Frontal cortex (tissue), 4 donors: ENCODE measurements at places on chromosomes 7 and 10. TPM values are rescaled to one million over a fixed set of nuclear protein-coding genes. Genes with fewer than 3 reads are reported as not detected.
A peak's percentile ranks its signal among the peaks of the same experiment; 100 is the strongest.

- no peak for DNase-seq
These were observed 67.8 kb downstream of the GSAP start for GRCh38 chr7:77348371-77348813.

GRCh38 chr10:15378569-15378968 is 7.5 kb upstream of the FAM171A1 start:
- no peak for DNase-seq

- no peak for DNase-seq
These were observed 720 bp downstream of the SNCG start for GRCh38 chr10:86958901-86959736.

- no peak for DNase-seq
These were observed 1.1 kb upstream of the RABGEF1 start for GRCh38 chr7:66739477-66739876.

DNA sequence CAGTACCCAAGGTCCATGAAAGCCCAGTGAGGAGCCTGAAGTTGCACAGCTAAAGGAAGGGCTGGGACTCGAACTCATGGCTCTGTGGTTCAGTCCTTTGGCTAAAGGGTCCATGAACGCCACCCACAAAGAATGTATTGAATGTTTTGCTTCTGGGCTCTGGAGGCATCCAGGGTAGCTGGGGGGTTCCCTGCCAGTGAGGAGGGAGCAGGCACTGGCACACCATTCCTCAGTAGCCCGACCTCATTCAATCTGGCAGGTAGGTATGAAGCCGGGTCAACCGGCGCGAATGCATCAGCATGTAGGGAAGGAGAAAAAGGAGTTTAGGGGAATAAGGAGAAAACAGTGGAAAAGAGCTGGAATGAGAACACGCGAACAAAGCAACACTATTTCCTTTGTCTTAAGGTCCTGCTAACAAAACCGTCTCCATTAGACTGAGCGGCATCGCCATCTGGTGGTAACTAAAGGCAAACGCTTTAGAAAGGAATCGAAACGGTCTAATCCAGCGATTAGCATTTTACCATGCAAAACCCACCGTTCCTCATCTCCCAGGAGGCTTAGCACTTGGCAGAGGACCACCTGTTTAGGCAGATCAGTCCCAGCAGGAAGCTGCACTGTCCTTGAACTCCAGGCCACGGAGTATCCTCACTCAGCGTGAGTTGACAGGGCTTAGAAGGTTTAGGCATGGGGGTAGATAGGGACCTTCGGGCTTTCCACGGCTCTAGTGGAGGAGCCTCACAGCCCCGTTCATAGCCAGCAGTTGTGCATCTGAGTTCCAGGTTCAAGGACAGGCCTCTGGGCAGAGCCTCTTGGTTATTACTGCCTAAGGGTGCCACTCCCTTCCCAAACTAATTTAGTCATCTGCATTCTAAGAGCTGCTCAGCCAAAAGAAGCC is 122.8 kb downstream of the UBE2H start:
- DNase-seq = peak; percentile 47

- no peak for DNase-seq
These were observed 34.8 kb downstream of the VOPP1 start for GRCh38 chr7:55537458-55537990.

GRCh38 chr7:13333371-13333770 is 645.9 kb downstream of the ARL4A start:
- DNase-seq = no peak

GRCh38 chr7:82594665-82595064 is 151.1 kb upstream of the CACNA2D1 start:
- no peak for DNase-seq

DNA sequence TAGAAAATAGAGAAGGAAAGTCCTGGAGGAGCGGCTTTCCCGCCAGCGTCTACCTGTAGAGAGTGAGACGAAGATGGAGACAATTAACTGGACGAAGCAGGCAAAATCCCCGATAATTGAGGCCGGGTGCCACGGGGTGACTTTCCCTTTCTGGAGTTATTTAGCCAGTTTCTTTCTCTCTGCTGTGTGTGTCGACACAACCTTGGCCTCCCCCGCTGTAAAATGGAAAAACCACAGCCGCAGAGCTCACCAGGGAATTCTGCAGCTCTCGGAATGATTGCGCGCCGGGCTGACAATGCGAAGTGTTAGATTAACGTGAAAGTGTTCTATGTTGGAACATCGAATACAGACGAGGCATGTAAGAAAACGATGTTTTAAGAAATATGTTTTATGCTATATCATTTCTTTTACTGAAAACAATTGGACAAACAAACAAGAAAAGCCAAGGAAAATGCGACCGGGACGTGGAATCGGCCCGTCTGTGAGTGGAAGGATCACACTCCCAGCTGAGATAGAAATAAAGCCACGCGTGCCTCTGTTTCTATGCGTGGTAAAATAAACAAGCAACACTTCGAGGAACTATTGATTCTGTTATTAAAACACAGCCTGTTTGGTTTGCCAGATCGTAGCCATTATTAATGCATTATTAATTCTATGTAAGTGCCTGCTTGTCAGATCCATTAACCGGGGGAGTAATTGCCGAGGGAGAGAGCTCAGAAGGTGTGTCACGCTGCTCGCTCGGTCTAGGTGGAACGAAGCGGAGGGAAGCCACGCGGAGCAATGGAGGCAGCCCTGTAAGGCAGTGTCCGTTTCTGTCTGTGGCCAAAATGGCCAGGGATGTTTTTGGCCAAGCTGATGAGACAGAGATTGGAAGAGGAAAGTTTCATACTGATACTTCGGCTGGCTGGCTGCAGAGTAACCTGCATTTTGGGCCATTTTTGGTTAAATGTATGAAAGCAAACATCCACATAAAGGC is 129.4 kb downstream of the DNAJB6 start:
- DNase-seq = no peak

DNA sequence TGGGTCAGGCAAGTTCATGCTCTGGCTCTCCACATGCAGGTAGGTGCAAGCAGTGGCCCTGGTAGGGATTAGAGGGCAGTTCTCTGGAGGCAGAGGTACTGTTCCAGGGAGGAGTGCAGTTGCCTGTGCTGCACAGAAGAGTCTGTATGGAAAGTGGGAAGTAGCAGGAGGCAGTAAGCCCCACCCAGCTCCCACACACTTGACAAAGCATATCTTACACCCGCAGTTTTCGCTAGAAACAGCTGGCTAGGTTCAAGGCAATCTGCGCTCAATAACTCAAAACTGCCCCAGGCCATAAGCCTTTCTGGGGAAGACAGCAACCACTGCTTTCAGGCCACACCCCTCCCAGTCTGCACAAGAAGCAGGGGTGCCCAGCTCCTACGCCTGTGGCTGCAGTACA is 33.1 kb upstream of the ARMC3 start:
- no peak for DNase-seq

- no peak for DNase-seq
These were observed 156.5 kb upstream of the PPP2R2D start for GRCh38 chr10:131744346-131744745.

- DNase-seq = no peak
These were observed 631 bp upstream of the PRKRIP1 start for GRCh38 chr7:102395592-102395872.

Gene ASIC3
- total RNA-seq = 0.82 TPM

Gene TMEM196
- total RNA-seq = 18.8 TPM

Gene RBP3
- not detected for total RNA-seq
